MG63 (cell line): ENCODE measurements at places on chromosomes 2 and 18. TPM values are rescaled to one million over a fixed set of nuclear protein-coding genes. Genes with fewer than 3 reads are reported as not detected.

The TET3 gene
- total RNA-seq, result 1.6 and 2.1 TPM in 2 replicates

The CAPN14 gene
- not detected in 2 replicates for total RNA-seq

The UGT1A3 gene
- not detected in 2 replicates for total RNA-seq

The FBXO41 gene
- 0.32 and 1.4 TPM in 2 replicates for total RNA-seq

The FRZB gene
- total RNA-seq, result not detected in 2 replicates

The STON1 gene
- total RNA-seq, result 1.7 and 2.2 TPM in 2 replicates

The SERPINB10 gene
- not detected in 2 replicates for total RNA-seq

The REG1B gene
- total RNA-seq, result not detected in 2 replicates

The GCG gene
- not detected in 2 replicates for total RNA-seq

The TACR1 gene
- total RNA-seq, result not detected in 2 replicates

The GAD1 gene
- 3.2 TPM in 1 of 2 replicates, not detected in the other for total RNA-seq

The ALKAL2 gene
- not detected in 2 replicates for total RNA-seq

The CAPN13 gene
- total RNA-seq, result not detected in 2 replicates

The RANBP2 gene
- 13.4 and 25.7 TPM in 2 replicates for total RNA-seq

DNA sequence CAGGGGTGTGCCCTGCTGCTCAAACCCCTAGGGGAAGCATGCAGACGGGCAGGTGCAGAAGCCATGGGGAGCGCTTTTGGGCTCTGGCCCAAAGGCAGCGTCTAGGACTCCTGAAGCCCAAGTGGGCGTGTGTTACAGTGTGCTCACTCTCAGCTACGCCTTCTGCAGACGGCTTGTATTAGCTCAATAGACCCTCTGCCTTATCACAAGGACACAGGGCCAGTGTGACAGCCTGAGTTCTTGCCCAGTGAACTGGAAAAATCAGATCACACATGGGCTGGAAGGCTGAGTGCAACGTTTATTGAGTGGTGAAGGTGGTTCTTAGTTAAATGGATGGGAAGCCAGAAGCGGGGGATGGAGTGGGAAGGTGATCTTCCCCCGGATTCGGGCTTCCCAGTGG is 210.9 kb downstream of the CDH20 start:
- no peak for DNase-seq

DNA sequence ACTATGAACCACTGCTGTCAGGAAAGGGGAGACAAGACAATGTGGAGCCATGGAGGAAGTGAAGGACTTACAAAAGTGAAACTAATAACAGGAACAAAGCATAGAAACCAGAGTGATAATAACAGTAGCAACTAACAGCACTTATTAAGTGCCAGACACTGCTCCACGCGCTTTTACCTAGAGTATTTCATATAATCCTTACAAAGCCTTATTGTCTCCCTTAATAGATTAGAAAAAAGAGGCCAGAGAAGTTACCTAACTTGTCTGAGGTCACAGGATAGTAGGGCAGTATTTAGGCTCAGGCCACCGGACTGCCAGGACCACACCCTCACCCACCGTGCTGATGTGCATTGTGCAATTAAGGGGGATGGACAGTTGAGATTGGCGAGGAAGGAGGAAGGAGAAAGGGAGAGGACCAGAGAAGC is 98.6 kb upstream of the NFU1 start:
- DNase-seq, result no peak

- DNase-seq, result no peak
Measured at GRCh38 chr2:189836644-189837043, 52.4 kb downstream of the PMS1 start.

GRCh38 chr2:11457935-11458334 is 8.0 kb downstream of the E2F6 start:
- DNase-seq, result no peak

- DNase-seq, result no peak
Measured at GRCh38 chr2:227608561-227609338, 5.9 kb downstream of the SCYGR3 start.

DNA sequence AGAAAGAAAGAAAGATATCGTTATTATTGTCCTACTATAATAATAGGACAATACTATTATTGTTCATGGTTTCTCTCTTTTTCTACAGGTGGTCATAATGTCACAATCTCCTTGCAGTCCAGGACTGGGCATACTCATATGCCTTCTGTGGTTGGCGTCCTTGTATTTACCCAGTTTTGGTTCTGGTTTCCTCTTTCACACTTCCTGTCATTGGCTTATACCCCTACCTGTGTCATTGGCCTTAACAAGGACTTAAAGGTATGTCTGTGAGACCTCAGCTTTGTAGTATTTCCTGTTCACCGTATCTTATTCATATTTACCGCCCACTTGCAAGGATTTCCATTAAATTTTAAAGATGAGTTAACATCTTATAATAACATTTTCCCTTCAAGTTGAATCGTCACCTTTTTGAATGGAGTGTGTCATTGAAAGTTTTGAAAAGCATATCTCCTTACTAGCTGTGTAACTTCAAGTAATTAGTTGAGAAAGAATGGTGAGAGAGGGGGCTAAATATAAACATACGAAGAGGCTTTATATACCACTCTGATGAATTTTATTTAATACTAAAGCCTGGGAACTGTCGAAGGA is 36.5 kb upstream of the HTR2B start:
- DNase-seq, result no peak

GRCh38 chr2:121475811-121476571 is 54.7 kb upstream of the RNU4ATAC start:
- DNase-seq, result no peak

DNA sequence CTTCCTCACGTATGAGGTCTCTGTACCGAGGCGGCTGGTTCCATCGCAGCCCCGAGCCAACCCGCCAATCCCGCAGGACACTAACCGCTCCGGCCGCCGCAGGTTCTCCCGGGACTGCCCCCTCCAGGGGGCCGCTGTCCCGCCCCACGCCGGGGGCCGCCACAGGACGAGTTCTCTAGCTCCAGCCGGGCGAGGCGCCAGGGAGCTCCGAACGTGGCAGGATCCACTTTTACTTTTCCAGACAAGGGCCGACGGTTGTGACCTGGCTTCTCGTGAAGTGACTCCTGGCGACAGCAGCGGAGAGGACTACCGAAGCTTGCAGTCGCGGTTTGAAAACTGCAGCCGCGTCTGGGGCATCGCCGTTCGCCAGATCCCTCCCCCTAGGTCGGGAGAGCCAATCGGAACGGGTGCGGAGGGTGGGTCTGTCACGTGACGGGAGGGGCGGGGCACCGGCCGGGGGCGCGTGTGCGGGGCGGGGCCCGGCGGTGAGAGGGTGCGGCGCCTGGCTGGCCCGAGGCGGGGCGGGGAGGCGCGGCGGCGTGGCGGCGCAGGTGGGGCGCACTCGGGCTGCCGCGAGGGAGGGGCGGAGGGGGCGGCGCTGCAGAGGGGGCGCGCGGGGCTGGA is at the start of gene STK17B:
TSS of gene STK17B (minus strand) at position 331 of the 624 bp plus-strand sequence. CDS start 8,195 bp downstream, outside the sequence.
- DNase-seq, result peak; percentile 94

DNA sequence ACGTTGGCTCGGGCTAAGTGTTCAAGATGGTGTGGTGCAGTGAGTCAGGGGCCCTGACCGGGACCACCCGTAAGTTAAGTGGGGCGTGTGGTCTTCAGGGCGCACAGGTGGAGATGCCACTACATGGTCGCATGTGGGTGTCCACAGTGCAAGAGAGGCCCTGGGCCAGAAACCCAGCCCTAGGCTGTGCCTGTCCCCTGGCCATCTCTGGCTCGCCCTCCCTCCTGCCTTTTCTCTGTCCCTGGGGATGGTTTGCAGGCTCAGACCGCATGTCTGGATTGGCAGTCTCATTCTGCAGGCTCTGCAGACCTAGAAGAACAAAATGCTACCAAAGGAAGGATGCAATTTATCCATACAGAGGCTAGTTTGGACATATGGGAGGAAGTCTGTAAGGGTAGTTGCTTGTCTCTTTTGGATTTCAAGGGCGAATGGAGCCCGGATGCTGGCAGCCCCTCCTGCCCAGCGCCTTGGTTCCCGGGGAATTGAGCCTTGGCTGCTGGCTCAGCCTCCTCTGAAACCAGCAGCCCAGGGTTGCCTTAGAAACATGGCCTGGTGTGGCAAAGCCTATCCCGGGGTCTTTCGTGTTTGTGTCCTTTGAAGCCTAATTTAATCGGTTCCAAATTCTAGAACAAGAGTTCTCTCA is 417.5 kb upstream of the HS6ST1 start:
- no peak for DNase-seq

DNA sequence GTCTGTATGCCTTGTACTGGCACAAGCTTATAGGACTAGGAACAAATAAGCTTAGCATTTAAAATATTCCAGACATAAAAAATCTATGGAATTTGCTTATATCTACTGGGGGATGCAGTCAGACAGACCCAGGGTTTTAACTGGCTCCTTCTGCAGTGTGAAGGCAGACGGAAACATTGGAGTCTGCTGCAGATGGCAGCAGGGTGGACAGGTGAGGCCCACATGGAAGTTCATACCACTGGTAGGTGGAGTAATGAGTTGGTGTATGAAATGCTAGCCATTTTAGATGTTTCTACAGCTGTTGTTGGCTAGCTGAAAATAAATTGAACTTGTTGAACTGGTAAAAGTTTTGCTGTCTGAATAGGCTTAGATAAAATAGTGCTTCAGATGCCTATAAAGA is 17.7 kb downstream of the SPTBN1 start:
- DNase-seq, result no peak

GRCh38 chr2:47088371-47089082 is 66.6 kb downstream of the STPG4 start:
- DNase-seq, result peak; percentile 32

GRCh38 chr18:45528712-45529336 is 86.5 kb upstream of the SLC14A2 start:
- DNase-seq, result no peak

- no peak for DNase-seq
Measured at GRCh38 chr2:86319700-86320580, 17.5 kb downstream of the REEP1 start.

- no peak for DNase-seq
Measured at GRCh38 chr2:237228281-237228625, 142.6 kb downstream of the COPS8 start.

- DNase-seq, result no peak
Measured at GRCh38 chr2:61357681-61358080, 113.2 kb downstream of the USP34 start.

- no peak for DNase-seq
Measured at GRCh38 chr2:156666130-156666785, 230.1 kb downstream of the GPD2 start.

GRCh38 chr2:2830576-2830975 is 499.5 kb upstream of the MYT1L start:
- DNase-seq, result no peak

DNA sequence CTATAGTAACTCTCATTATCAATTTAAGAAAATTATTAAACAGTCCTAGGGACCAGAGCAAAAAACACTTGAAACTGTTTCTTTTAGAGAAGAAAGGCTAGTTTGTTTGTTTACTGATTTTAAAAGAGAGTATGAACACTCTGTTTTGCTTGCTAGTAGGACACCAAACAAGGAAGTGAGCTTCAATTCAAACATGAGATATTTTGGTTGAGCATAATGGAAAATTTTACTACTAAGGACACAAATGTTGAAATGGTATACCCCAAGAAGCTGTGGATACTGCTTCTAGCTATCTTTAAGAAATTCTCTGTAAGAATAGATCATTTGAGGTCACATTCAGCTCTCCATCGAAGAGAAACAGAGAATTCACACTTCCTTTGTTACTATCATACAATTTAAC is 216.3 kb upstream of the SMAD7 start:
- DNase-seq, result no peak

DNA sequence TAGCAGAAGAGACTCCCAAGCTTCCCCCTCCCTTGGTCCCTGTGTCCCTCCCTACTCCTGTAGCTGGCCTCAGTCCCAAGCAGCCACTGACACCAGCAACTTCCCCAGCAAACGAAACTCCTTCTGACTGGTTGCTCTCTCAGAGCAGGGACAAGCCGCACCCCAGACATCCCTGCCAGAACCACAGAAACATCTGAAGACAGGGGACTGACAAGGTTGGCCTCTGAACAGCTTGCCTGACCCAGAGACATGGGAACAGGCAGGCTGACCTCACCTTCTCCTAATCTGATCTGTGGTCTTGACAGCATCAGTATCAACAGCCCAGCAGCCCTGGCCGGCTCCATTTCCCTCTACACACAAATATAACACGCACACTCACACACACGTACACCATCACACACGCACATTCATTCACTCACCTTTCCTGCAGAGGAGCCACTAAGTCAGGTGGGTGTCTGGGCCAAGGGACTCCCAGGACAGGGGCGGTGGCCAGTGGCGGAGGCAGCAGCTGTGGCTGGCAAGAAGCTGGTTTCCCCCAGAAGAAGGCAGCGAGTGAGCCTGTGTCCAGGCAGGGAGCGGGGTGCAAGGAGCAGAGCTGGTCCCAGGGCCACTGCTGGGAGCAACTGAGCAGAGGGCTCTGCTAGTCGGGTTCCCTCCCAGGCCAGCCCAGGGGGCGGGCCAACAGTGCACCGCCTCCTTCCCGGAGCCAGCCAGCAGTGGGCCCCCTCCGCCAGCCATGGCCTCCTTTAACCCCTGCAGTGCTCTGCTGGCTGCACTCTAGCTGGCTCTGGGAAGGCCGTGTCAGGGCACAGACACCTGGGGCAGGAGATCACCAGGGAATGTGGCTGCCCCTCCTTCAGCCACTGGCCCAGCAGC is 59.1 kb downstream of the TNS1 start:
- DNase-seq, result peak; percentile 31

DNA sequence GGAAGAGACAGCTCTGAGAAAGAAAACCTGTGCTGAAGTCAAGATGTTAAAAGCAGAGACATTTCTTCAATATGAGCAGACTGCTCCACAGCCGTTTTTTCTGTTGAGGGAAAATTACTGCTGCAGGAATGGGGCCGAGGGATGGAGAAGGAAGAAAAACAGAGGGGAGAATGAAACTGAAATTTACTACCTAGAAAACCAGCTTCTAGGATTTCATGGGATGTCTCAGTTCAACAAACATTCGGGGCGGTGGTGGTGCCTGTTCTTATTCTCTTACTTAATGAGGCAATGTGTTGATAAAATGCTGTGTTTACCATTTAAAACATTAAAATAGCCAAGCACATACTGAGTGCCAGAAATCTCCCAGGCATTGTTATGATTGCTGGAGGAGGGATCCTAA is 557.1 kb upstream of the MEX3C start:
- DNase-seq, result no peak

DNA sequence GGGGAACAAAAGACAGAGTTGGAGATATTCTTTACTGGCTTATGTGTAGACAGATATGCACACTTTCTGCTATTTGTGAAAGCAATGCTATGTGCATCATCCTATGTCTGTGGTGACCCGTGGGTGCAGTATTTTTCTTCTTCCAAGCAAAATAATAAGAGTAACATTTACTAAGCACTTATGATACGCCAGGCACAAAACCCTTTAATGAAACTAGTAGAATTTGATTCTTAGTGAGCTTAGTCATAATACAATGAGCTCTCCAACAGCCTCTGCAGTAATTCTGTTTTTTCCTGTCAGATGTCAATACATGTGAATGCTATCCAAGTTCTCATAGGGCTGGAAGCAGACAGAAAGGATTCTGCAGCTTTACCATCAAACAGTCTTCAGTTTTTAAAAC is 130.6 kb downstream of the RAD51AP2 start:
- DNase-seq, result no peak
